WTC11 (cell line): ENCODE measurements at places on chromosomes 3 and 15.
A peak's percentile ranks its signal among the peaks of the same experiment; 100 is the strongest.

- peaks cover 3% of the 10 kb centered on the region; the same call in 1 of the 2 replicates for H3K27me3 ChIP-seq
- H3K27ac ChIP-seq = no peak overlapping the region
- no peaks in the 10 kb centered on the region for H3K36me3 ChIP-seq
- no peak overlapping the region for H3K4me3 ChIP-seq
- H3K4me1 ChIP-seq = peaks cover 13% of the 10 kb centered on the region
- no peak for DNase-seq
Observed at GRCh38 chr3:183576487-183577107, 21.1 kb upstream of the KLHL6 start.

DNA sequence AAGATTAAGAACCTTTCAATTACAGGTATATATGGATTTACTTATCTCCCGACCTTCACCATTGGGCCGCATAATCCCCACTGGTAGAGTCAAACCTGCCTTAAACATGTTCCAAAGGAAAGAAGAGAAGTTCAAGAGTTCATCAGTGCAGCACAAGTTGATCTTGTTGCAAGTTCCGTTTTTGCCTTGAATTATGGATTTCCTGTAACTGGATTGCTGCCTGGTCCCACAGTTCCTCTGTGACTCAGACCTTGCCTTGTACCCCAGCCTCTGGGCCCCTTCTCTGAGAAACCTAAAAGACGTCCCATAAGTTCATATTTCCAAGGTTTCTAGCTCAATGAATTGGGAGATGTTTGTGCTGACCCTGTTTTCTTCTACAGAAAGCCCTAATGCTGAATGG, 112.5 kb upstream of the THBS1 start:
- H3K4me3 ChIP-seq = no peak overlapping the region
- no peak for DNase-seq
- no peak overlapping the region for H3K27ac ChIP-seq
- H3K27me3 ChIP-seq = no peaks in the 10 kb centered on the region

- no peak overlapping the region for H3K4me3 ChIP-seq
- no peak for DNase-seq
- H3K36me3 ChIP-seq = peaks cover 13% of the 10 kb centered on the region
Observed at GRCh38 chr3:54665016-54665600, 262.8 kb downstream of the LRTM1 start.

GRCh38 chr3:57169872-57170623, 4.9 kb upstream of the IL17RD start:
- peaks cover 36% of the 10 kb centered on the region for H3K4me1 ChIP-seq
- DNase-seq = peak; percentile 90
- peak overlapping the region; percentile 72; the same call in 1 of the 2 replicates for H3K27ac ChIP-seq
- H3K4me3 ChIP-seq = peak overlapping the region; percentile 57
- peaks cover 22% of the 10 kb centered on the region for H3K27me3 ChIP-seq

- H3K4me3 ChIP-seq = no peak overlapping the region
- no peaks in the 10 kb centered on the region for H3K36me3 ChIP-seq
- peaks cover 9% of the 10 kb centered on the region for H3K4me1 ChIP-seq
- H3K27me3 ChIP-seq = no peaks in the 10 kb centered on the region
Observed at GRCh38 chr3:27500986-27501385, 16.8 kb upstream of the SLC4A7 start.

DNA sequence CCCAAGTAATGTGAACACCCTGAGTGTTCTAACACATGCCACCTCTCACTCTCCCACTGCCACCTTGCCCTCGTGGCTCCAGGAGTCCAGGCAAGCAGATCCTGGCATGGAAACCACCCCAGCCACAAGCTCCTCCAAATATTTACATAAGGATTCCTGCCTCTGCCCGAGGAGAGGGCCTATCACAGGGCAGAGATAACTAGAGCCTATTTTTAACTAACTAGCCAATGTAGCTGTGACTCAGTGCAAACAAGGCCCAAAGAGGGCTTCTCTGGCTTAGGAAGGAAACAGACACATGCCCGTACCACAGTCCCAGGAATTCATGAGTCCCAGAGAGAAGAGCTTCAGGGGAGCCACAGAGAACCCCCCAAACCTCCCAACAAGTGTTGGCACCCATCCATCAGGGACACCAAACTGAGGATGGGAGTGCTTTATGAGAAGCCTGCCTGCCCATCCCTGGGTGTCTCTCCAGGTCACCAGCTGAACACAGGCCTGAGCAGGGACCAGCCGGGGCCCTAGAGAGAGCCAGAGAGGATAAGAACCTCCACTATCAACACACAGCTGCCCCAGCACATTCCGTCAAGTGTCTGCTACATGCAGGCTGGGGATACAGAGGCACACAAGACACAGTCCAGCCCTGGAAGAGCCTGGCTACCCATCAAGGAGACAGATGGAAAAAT, 9.2 kb downstream of the FYCO1 start:
- H3K4me3 ChIP-seq = no peak overlapping the region
- peaks cover 19% of the 10 kb centered on the region for H3K4me1 ChIP-seq
- H3K27ac ChIP-seq = peak overlapping the region; percentile 21; the same call in 1 of the 2 replicates

- DNase-seq = no peak
- no peak overlapping the region for H3K27ac ChIP-seq
- peaks cover 20% of the 10 kb centered on the region for H3K36me3 ChIP-seq
- no peaks in the 10 kb centered on the region for H3K4me1 ChIP-seq
- H3K4me3 ChIP-seq = no peak overlapping the region
Observed at GRCh38 chr15:48754011-48754410, 56.9 kb downstream of the CEP152 start.

GRCh38 chr3:157427901-157428300, 8.7 kb upstream of the PTX3 start:
- no peak for DNase-seq
- no peak overlapping the region for H3K27ac ChIP-seq
- peaks cover 28% of the 10 kb centered on the region for H3K36me3 ChIP-seq

- peaks cover 25% of the 10 kb centered on the region for H3K36me3 ChIP-seq
- H3K4me1 ChIP-seq = no peaks in the 10 kb centered on the region
- no peak for DNase-seq
- H3K4me3 ChIP-seq = no peak overlapping the region
- H3K27me3 ChIP-seq = no peaks in the 10 kb centered on the region
Observed at GRCh38 chr15:58374147-58374546, 57.6 kb upstream of the LIPC start.

DNA sequence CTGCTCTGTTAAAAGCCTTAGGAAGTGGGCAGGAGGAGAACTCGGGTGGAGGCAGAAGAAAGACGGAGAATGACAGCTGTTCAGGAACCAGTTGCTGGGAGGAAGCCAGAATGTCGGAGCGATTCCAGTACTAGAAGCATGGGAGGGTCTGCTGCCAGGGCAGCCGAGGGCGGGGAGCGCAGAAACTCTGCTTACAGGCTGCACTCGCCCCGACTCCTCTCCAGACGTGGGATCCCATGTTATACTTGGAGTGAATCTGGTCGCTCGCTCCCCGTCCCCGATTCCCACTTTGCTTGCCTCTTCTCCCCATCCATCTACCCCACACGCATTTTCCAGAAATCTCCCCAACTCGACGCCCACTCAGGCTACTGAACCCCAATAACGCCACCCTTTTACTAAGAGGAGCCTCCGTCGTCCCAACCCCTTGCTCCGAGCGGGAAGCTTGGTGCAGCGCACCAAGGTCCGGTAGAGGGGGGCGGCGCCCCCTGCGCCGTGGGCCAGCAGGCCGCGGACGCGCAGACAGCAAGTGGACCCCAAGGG, 665 bp downstream of the GATM start:
- H3K27ac ChIP-seq = no peak overlapping the region
- H3K36me3 ChIP-seq = peaks cover 7% of the 10 kb centered on the region; the same call in 1 of the 2 replicates
- peaks cover 12% of the 10 kb centered on the region for H3K4me1 ChIP-seq
- H3K27me3 ChIP-seq = peaks cover 84% of the 10 kb centered on the region
- H3K4me3 ChIP-seq = peak overlapping the region; percentile 83
- DNase-seq = peak; percentile 24

DNA sequence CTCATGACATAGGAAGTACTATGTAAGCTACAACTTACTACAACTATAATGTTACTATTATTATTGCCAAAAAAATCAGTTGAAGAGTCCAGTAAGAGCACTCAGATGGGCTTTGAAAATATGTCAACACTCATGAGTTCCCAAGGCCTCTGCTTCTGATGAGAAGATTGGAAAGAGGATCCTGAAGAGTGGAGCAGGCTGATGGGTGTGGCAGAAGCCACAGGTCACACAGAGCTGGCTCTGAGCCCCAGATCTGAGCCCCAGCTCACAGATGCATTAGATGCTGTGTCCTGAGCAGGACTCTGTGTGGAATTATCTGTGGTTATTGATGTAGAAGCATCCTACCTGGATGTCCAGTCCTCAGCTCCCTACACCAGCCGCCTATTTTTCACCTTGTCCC, 65.6 kb downstream of the SPSB4 start:
- peaks cover 4% of the 10 kb centered on the region; the same call in 1 of the 2 replicates for H3K4me1 ChIP-seq
- no peak for DNase-seq
- H3K27me3 ChIP-seq = no peaks in the 10 kb centered on the region; the same call in 1 of the 2 replicates
- H3K4me3 ChIP-seq = no peak overlapping the region

DNA sequence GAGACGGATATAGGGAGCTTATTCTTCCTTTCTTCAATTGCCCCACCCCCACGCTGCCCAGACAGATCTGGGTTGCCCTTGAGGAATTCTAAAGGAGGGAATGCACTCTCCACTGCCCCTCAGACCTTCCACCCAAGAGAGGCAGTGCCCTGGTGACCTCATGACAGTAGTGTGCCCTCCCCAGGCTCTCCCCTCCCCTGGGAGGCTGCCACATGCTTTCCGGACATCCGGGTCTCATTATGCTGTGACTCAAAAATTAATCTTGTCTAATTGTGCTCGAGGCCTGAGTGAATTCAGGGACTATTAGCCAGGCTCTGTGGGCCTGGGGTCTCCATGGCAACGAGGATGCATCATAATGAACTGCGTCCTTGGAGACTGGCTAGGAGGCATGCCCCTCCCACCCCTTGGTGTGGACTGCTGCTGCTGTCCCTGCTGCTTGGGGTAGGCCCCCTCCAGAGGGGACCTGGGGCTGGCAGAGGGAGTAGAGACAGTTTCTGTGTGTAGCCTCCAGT, 20.8 kb downstream of the CORO2B start:
- no peaks in the 10 kb centered on the region for H3K36me3 ChIP-seq
- H3K27me3 ChIP-seq = peaks cover 8% of the 10 kb centered on the region

DNA sequence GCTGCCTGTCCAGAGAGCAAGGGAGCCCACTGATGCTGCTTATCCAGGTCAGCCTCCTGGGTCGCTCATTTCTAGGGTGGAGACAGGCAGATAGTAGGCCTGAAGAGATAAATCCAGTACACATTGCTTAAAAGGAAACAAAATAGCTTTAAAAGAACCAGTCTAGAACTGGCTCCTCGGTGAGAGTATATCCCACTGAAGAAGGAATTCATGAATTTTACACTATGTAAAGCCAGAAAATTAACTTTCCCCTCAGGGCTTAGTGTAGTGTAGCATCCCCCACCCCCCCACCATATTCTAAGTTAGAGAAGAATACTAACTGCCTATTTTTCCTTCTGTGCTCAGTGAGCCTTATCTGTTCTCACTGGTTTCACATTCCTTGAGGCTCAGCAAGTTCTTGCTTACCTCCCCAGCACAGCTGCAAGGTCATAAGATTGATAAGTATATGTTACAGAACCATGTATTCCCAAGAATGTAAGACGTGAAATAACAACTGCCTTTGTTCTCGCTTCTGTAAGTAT, 30.5 kb upstream of the NOX5 start:
- no peaks in the 10 kb centered on the region for H3K4me1 ChIP-seq
- H3K4me3 ChIP-seq = no peak overlapping the region
- peaks cover 12% of the 10 kb centered on the region for H3K36me3 ChIP-seq
- no peak for DNase-seq

DNA sequence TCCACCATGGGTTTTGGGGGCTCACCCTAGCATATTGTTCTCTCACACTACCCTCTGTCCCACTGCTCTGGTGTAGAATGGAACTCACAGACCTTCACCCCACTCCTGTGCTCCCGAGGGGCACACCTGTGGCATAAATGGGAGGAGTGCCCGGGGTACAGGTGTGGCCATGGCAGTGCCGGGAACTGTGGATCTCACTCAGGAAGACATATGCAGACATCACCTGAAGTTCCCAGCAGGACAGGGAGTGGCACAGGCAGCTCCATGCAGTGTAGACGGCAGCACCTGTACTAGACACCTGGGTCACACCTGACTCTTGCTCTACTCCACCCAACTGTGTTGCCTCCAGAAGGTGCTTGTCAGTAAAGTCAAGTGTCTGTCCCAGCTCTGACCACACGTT, 57.6 kb upstream of the MRPS22 start:
- no peaks in the 10 kb centered on the region for H3K36me3 ChIP-seq
- no peaks in the 10 kb centered on the region for H3K4me1 ChIP-seq
- no peak overlapping the region for H3K27ac ChIP-seq
- no peak overlapping the region for H3K4me3 ChIP-seq

DNA sequence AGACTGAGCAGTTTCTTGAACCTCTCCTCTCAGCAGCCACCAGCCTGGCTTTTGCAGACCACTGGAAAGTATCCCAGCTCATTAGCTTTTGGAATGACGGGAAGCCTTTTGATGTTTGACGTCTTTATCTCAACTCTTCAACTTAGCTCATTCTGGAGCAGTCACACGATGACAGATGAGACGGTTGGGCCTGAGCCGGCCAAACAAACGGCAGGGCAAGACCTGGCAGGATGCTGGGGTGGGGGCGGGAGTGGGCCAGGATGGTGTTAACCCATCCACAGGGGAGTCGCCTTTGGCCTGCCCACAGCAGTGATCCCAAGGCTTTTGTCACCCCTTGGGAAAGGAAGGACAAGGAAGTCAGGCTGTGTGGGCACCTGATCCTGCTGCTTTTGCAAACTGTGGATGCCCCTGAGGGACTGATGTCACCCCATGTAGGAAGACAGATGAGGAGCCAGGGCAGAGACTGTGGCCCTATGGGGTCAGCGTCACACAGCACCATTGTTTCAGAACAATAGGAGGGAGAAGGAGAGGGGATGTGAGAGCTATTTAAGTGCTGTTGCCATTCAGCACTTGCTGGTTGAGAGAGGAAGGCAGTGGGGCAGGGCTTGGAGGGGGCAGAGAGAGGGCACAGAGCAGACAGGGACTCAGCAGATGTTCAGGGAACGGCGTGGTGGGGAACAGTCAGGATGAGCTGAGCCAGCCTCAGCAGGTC, 121.9 kb upstream of the CTDSPL start:
- no peaks in the 10 kb centered on the region for H3K36me3 ChIP-seq
- H3K27ac ChIP-seq = no peak overlapping the region
- H3K4me1 ChIP-seq = 0 out of 2 replicates have a peak, but pooled peaks cover 5% of the 10 kb centered on the region
- H3K4me3 ChIP-seq = no peak overlapping the region

DNA sequence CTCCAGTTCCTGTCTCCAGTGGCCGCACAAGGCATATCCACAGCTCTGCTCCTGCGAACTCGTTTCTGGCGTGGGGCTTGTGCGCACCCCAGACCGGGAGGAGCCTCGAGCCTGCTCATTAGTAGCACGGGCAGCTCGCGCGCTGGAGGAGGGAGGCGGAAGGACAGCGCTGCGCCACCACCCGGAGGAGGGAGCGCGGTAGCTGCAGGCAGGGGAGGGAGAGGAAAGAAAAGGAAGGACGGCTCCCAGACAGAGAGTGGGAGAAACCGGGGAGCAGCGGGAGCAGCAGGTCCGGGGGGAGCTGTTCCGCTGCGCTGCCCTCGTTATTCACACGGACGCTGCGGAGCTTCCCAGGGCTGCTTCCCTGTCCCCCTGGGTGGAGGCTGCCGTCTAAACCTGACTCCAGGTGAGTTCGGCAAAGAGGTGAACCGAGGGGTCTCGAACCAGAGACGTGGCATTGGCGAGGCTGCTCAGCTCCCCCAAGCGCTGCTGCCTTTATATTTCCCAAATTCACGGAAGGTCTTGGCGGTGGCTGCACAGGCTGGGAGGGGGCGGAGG, 121.3 kb upstream of the ZNF717 start:
- peak; percentile 87 for DNase-seq
- peak overlapping the region; percentile 49; the same call in 1 of the 2 replicates for H3K27ac ChIP-seq
- H3K36me3 ChIP-seq = no peaks in the 10 kb centered on the region

GRCh38 chr15:85333132-85333831, 47.1 kb upstream of the AKAP13 start:
- no peak for DNase-seq
- H3K4me3 ChIP-seq = no peak overlapping the region
- no peaks in the 10 kb centered on the region for H3K36me3 ChIP-seq
- H3K4me1 ChIP-seq = peaks cover 35% of the 10 kb centered on the region
